ENCODE measurements at places on chromosomes 6 and 20.

- no peak for DNase-seq
Observed at GRCh38 chr6:17347012-17347411, 46.4 kb upstream of the CAP2 start.

DNA sequence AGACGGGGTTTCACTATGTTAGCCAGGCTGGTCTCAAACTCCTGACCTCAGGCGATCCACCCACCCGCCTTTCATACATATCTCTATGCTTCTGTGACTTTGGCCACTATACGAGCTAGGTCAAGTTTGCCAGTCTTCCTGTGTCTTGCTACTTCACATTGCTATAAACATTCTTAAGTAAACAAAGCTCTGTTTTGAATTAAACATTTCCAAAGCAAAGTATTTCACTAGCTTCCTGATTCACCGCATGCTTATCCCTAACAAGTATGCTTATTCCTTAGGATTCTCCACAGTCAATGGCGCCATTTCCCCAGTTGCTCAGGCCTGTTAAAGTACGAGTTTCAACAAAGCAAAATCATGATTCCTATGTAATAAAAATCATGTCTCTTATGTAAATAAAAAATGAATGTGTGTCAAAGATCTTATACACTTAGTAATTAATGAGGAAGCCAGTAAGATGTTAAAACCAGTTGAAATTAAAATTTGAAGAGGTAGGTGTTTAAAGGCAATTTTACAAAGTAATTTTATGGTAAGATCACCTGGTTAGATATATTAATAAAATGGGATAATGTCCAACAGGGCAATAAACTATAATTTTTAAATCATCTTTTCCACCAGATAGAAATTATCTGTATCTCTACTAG, 88.5 kb downstream of the PRKN start:
- DNase-seq: no peak

GRCh38 chr6:2072453-2072852, 173.0 kb downstream of the GMDS start:
- DNase-seq: no peak

- DNase-seq: peak; percentile 61
Observed at GRCh38 chr6:122491919-122492555, 20.4 kb upstream of the SERINC1 start.

DNA sequence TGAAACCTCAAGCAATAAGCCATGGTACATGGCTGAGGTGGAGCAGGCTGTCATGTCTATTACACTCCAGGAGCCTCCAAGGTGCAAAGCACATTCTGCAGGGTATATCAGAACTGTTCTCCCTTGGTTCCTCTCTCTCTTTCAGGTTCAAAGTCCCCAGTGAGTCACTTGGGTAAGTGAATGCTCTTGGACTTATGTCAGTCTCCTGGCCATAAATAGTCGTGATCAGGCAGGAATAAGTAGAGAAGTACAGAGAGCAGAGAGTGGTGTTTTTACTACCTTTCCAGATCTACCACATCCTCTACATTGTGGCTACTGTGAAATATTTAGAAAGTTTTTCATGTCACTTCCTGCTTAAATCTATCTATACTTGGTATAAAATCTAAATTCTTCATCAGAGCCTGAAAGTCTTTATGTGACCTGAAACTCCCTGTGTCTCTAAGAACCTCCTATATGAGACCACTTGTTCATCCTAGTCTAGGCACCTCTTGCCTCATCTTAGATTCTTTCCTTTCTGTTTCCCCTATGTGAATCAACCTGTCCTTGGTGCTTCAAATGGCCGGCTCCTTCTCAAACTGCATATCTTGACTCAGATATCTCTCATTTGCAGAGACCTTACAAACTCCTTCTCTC, 1077.6 kb upstream of the MAP3K7 start:
- DNase-seq: no peak

- no peak for DNase-seq
Observed at GRCh38 chr6:162442687-162443086, 284.9 kb downstream of the PRKN start.

DNA sequence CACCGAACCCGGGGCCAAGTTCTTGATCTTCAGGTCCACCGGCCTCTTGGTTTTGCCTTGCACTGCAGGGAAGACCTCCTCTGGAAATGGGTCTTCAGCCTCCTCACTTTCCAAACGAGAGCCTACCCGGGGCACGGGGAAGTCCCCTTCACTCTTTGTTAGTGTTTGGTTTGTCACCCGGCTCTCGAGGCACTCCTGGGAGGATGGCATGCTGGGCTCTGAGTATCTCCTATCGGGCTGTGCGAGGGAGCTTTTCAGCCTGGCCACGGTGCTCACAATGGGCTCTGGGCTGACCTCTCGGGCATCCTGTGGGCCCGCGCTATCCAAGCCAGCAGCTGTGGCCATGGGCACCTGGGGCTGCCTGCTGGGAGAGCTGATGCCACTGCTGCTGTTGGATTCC, 8.1 kb downstream of the TAGAP start:
- no peak for DNase-seq

DNA sequence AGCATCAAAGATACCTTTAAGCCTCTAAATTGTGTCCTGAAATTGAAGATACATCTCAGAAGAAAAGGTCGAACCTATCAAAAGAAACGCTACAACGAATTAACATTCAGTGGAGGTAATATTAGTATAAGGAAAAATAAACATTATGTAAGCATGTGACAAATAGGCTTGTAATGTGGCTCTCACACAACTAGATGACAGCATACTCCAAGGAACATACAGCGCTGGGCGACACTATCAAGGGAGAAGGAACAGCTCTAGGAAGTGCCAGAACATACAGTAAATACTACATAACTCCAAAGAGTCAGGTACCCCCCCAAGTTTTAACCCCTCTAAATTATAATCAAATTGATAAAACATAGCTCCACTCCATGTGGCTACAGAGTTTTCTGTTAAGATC, 103.5 kb downstream of the LAMP5 start:
- DNase-seq: peak; percentile 17

- DNase-seq: no peak
Observed at GRCh38 chr6:3777730-3778461, 26.4 kb upstream of the PXDC1 start.

- DNase-seq: no peak
Observed at GRCh38 chr6:160420969-160421556, 72.9 kb downstream of the SLC22A3 start.

- DNase-seq: no peak
Observed at GRCh38 chr6:78505178-78505577, 362.2 kb upstream of the IRAK1BP1 start.

- DNase-seq: no peak
Observed at GRCh38 chr20:37520419-37520955, 563 bp upstream of the NNAT start.

DNA sequence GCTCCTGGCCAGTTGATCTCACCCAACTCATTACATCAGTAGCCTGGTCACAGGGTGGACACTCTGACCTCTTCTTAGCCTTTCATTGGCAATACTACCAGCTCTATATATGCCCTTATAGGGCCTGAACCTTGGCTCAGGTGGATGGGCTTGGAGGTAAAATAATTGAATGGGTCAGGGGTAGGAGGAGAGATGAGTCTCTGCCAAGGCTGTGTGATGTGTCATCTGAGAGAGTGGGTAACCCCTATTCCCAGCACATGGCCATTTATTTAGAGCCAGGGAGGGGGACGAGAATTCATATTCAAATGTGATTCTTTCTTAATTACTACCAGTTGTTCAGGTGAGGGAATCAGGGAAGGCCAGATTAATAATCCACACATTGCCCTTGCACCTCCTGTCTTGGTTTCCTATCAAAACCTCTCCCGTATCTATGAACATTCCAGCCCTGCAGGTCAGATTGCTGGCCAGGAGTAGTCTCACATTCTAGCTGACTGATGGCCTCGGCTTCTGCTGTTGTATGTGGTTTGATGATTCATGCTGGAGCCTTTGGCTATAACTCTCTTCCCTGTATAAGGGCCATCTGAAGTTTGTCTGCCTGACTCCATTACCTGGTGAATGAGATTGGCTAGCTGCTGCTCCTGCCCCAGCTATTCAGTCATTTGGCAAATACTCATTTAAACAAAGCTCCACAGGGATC, 13.4 kb downstream of the C20orf173 start:
- DNase-seq: no peak

DNA sequence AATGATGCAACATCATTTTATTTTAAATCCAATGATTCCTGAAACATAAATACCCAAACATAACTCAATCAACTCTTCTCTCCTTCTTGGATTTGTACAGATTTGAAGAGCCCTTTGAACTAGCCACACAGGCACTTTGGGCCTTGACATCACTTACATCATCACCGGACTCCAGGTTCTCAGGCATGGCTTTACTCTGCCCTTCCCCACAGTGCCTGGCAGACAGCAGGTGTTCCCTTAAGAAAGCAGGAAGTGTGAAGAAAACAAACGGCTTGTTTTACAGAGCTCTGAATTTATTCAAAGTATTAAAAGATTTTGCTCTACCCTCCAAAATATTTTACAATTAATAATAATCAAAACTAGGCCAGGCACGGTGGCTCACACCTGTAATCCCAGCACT, 54.8 kb upstream of the GCM1 start:
- no peak for DNase-seq

DNA sequence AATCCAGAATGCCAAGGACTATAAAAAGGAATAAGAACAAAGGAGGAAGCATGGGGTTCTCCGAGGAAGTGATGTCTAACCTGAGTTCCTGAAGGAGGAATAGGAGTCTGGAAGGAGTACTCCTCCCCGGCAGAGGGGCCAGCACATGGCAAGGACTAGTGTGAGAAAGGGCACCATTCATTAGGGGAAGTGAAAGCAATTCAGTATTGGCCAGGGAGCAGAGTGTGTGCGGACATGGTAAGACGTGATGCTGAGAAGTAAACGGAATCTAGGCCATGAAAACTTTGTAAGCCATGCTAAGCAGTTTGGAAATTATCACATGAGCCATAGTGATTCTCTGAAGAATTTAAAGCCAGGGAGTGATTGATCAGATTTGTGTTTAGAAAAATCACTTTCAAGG, 218.9 kb upstream of the PRDM1 start:
- DNase-seq: no peak

DNA sequence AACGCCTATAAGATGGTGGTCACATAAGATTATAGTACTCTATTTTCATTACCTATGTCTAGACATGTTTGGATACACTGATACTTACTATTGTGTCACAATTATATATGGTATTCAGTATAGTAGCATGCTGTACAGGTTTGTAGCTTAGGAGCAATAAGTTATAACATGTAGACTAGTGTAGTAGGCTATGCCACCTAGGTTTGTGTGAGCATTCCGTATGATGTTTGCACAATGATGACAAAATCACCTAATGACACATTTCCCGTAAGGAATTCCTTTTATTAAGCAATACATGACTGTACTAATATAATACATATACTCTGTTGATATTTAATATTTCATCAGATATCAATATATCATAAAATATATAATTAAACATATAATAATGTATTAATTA, 540.7 kb downstream of the BMP2 start:
- no peak for DNase-seq

GRCh38 chr20:23937303-23938117, 51.1 kb downstream of the GGTLC1 start:
- no peak for DNase-seq

DNA sequence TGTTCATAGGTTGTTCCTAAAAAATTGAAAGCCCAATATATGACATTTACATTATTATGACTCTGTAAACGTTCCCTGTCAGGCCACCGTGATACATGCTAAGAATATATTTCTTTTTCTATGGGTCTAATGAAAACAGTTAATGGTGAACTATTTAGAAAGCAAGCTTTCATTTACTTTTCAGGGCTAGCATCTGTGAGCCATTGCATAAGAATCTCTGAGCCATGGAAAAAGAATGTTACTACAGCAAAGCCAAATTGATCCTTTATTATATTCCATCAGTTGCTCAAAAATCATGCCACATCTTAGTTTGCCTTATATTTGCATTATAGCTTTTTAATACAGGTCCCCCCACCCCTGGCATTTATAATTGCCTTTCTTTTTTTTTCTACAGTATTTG, 275.5 kb downstream of the ZFAND3 start:
- DNase-seq: no peak

- no peak for DNase-seq
Observed at GRCh38 chr6:108831104-108831503, 17.1 kb upstream of the ARMC2 start.

DNA sequence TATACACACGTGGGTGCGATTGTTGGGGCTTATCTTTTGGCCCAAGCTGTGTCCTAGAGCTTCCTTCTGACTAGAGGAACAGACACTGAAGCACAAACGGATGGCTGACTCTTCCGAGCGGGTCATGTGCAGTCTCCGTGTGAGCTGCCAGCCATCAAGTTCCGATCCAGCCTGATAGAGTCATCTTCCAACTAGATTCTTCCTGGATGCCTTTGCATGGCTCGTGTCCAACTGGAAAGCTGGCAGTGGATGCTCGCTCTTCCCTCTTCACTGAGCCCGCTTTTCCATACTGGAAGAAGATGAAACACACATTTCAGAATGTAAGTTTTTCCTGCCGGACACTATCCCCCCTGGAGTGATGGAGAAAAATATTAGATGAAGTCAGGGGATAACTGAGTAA, 148.1 kb downstream of the SCML4 start:
- DNase-seq: no peak

DNA sequence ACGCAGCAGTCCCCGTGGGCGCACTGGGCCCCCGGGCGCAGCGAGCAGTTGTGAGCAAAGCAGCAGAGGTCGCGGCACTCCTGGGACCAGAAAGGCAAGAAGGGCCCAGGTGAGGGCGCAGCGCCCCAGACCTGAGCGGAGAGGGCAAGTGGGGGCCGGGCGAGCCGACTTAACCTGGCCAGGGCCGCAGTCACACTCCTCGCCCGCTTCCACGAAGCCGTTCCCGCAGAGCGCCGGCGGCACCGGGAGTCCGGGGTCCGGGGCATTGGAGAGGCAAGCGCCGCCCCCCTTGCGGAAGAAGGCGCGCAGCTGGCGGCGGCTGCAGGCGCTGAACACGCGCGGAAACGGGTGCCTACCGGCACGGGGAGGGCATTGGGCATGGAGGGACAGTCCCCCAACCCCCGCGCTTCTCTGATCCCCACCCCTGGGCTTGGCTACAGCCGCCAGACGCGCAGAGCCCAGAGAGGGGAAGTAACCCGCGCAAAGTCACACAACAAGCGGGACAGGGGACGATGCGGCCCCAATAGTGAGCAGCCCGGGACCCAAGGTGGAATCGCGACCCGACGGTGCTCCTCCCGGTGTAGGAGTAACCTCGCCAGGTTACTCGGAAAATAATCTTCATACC, 9.2 kb downstream of the ADAM33 start:
- no peak for DNase-seq

- DNase-seq: no peak
Observed at GRCh38 chr6:47031656-47032055, 10.5 kb downstream of the ADGRF1 start.

DNA sequence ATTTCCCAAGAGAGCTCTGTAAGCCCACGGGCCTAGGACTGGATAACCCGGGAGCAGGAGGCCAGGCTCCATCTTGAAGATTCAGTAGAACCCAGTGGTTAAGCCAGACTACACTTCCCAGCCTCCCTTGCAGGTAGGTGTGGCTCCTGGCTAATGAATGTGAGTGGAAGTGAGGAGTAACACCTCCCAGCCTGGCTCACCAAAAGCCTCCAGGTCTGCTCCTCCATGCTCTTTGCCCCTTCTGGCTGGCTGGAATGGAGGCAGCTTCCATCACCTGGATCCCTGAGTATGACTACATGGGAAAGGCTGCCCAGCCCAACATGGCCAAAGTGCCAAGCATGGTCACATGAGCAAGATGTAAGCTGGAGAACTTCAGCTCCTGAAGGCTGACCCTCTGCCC, 9.7 kb downstream of the LRRN4 start:
- DNase-seq: no peak
